Stimulated activated CD4-positive, alpha-beta T cell treated with anti-CD3 and anti-CD28 coated beads, Interleukin-2, amount 100 ng/mL, for 48 hours (primary cell): ENCODE measurements at places on chromosomes 1 and 21.
A peak's percentile ranks its signal among the peaks of the same experiment; 100 is the strongest.

GRCh38 chr1:231020816-231021215 is 19.2 kb downstream of the FAM89A start:
- no peak for DNase-seq

DNA sequence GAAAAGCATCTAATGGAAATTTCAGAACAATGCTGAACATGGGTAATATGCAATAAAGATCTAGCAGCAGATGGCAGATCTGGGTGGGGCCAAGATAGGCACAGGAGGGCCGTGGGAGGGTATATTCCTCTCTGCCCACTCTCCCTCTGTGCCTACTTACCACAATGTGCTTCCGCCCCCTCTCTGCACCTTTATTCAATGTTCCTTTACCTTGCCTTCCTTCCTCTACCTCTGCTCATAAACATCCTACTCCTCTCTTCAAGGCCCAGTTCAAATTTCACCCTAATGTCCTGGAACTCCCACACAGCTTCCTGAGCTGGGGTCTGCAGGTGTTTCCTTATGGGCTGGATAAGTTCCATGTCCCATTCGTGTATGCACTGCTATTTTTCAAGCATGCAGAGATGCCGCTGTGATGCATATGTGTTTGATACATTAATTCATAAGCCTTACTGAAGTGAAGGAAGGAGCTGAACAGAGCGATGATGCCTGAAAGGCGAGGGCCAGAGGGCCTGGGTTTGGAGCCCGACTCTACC is 65.6 kb upstream of the EDEM3 start:
- DNase-seq: no peak

GRCh38 chr1:3772715-3773571 is at the start of gene SMIM1:
Gene SMIM1 (plus strand): TSS chr1:3772749. CDS start chr1:3775374, 2,625 bp downstream.
- DNase-seq: no peak

DNA sequence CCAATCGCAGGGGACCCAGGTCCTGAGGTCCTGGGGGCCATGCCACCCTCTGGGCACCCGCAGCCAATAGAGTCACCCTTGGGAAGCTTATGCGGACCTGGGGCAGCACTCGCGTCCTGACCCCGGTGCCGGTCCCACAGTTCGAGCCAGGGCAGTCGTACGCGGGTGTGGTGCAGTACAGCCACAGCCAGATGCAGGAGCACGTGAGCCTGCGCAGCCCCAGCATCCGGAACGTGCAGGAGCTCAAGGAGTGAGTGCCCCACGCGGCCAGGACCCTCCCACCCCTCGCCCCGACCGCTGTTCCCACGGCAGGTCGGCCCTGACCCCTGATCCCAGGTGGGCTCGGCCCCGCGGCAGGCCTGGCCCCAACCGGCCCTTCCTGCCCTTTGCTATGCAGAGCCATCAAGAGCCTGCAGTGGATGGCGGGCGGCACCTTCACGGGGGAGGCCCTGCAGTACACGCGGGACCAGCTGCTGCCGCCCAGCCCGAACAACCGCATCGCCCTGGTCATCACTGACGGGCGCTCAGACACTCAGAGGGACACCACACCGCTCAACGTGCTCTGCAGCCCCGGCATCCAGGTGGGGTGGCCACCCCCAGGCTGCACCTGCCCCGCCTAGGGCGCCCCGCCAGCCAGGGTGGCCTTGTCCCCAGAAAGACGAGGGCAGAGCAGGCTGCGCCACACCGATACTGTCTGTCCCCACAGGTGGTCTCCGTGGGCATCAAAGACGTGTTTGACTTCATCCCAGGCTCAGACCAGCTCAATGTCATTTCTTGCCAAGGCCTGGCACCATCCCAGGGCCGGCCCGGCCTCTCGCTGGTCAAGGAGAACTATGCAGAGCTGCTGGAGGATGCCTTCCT is 20.5 kb downstream of the COL6A1 start:
- DNase-seq: no peak

DNA sequence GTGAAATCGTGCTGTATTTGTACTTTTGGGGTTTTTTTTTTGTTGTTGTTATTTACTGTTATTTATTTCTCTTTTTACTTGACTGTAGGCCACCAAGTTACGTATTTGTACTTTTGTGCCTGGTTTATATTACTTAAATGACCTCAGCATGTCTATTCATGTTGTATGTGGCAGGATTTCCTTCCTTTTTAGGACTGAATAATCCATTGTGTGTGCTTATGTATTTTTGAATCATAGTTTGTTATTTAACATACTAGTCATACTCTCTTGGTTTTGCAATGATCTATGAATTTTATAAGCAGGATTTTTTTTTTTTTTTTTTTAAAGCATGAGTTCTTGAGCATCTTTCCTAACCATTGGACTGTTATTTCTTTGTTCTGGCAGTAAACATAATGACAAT is 51.2 kb downstream of the RNF2 start:
- DNase-seq: no peak

DNA sequence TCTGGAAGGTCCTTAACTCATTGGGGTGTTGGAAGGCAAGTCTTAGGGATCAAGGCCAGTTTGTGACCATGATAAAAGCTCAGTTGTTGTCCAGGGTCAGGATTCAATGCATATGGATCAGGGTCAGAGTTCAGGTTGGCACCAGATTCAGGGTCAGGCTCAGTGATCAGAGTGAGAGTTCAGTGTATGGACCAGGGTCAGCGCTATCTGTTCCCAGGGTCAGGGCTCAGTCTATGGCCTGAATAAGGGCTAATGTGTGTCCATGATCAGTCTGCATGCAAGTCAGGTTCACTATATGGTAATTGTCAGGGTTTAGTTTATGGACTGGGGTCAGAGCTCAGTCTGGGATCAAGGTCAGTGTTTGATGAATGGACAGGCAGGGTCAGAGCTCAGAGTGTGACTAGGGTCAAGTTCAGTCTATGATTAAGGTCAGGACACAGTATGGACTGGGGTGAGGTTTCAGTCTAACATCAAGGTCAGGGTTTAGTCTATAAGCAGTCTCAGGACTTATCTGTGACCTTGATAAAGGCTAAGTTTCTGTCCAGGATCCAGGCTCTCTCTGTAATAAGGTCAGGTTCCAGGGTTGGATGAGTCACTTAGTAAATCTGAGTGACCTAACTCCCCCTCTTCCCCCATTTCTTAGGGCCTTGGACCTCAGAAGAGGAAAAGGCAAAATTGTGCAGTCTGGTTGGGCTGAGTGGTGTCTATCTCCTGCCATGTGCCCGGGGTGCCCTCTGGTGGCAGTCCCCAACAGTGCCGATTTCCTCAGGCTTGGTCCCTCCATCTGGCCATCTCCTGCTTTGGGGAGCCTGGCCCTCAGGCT is 23.8 kb downstream of the KNCN start:
- peak; percentile 80 for DNase-seq

- DNase-seq: no peak
Measured at GRCh38 chr1:23092447-23092846, 73.2 kb downstream of the KDM1A start.

DNA sequence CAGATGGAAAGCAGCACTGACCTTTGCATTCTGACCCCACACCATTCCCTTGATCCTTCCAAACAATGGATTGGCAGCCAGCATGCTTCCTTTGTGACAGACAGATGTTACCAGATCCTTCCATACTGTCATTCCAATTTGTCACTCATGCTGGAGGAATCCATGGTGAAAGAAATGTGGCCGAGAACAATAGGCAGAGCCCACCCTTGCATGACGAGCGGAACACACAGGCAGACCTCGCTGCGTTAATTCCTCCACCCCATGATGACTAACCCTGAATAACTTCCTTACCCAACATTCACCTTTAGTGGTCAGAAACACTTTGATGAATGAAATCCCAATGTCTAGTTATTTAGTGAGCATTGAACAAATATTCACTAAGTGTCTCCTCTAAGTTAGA is 45.1 kb downstream of the PDPN start:
- DNase-seq: no peak

DNA sequence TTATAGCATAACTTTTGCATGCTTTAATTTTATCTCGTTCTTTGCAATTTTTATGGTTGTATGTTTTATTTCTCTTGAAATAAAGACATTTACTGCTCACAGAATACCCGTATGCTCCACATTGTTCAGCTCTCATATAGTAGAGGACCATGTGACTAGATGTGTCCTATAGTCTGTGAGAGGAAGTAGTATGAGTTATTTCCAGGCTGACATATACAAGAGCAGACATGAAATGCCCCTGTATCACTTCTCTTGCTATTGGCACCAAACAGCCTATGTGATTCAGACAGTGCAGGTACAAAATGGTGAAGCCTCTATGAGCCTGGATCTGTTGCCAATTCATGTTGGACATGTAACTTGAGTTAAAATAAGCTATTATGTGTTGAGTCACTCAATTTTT is 5.8 kb upstream of the FCRL5 start:
- no peak for DNase-seq

- no peak for DNase-seq
Measured at GRCh38 chr1:154533952-154534844, 24.3 kb downstream of the UBE2Q1 start.

- no peak for DNase-seq
Measured at GRCh38 chr1:182147136-182147820, 85.8 kb upstream of the ZNF648 start.

- no peak for DNase-seq
Measured at GRCh38 chr21:45151445-45152160, 77.2 kb downstream of the ADARB1 start.

GRCh38 chr1:81600878-81601622 is 199.7 kb upstream of the ADGRL2 start:
- no peak for DNase-seq

DNA sequence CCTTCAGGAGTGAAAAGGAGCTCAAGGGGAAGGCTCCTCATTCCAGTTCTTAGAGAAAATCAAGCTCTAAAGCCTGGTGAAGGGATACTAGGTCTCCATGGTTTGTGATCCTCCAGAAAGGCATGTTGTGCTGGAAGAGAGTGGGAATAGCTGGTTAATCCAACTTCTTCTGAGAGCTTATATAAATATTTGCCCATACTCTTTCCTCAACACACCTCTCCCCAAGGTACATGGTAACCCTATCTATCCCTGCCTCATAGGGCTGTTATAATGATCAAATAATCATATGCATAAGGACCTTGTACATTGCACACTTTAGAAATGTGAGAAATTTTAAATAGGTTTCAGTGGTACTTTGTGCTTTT is 14.6 kb downstream of the XKR8 start:
- no peak for DNase-seq

DNA sequence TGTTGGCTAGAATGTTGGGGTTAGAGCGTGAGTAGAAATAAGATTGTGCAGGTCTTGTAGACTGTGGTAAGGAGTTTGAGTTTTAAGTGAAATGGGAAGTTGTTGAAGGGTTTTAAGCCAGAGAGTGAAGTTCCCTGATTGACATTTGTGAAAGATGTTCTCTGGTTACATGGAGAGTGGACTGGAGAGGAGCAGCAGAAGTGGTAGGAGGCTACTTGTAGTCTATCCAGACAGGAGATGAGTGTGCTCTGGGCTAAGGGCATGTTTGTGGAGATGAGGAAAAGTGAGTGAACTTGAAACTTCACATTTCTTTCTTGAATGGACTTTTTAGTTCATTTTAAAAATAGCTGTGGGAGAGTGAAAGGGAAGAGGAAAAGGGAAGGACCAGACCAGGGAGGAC is 37.0 kb downstream of the F3 start:
- no peak for DNase-seq

DNA sequence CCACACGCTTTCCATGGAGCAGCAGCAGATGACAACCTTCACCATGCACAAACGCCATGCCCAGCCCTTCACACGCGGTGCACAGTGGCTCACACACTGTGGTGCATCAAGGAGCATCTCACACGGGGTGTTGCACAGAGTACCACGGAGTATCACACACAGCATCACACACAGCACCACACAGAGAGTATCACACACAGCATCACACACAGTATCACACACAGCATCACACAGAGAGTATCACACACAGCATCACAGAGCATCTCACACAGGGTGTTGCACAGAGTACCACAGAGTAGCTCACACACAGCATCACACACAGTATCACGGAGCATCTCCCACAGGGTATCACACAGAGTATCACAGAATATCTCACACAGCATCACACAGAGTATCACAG is 122.2 kb upstream of the RAB4A start:
- DNase-seq: no peak

DNA sequence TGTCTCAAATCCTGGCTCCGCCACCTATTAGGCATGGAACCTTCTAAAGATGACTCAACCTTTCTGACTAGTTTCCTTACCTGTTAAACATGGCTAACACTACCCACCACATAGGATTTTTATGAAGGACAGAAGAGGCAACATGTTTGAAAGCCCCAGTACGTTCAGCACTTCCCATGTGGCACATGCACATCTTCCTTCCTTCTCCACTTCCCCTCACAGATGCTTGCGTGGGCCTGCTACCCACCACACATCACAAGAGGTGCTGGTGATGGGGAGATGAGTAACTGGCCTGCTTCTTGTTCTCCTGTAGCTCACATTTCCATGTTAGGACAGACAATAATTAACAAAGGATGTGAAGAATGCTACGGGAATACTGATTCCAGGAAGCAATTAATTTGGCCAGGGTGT is 7.1 kb downstream of the ZBTB21 start:
- DNase-seq: peak; percentile 28

DNA sequence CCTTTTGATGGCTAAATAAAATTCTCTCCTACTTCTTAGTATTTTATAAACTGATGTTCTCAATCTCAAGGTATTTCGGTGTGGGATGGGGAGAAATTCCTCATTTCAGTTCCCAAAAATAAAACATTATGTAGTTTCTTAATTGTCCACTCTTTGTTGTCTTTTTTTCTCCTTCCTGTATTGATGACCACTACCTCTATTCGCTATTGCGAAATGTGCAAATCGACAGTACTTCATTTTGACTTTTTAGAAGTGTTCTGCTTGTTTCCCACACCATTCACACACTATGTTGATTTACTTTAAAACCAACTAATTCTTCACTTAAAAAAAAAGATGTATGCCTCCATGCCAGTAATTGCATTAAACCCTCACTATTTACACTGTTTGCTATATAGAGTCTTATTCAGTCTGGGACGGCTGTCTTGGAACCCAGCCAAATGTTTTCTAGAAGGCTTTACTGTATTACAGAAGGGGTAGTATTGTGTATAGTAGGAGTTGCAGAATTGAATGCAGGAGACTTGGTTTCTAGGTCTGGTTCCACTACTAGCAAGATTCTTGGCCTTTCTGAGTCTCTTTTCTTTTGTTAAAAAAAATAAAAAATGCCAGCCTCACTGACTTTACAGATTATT is 5.6 kb downstream of the RNF2 start:
- no peak for DNase-seq

DNA sequence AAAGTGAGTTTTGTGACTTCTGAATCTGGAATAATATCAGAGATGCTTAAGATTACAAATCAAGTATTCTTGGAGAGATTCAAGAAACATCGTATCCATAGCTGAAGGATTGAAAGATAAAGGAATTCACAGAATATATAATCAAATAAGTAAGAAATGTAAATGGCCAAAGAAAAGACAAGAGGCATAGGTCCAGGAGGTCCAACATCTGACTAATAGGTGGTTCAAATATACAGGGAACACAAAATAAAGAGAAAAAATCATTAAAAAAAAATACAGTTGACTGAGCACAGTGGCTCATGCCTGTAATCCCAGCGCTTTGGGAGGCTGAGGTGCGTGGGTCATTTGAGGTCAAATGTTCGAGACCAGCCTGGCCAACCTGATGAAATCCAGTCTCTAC is 6.6 kb upstream of the MIS18A start:
- DNase-seq: no peak
